Activated T-helper 2 cell treated with anti-CD3 and anti-CD28 coated beads, Interferon-gamma antibody, Interleukin-2, Interleukin-4, amounts not matched to agents 10 μg/mL and 5 μg/mL and 100 μg/mL, durations not matched to agents 14 hours and 24 hours and 36 hours (primary cell): ENCODE measurements at places on chromosomes 2 and 18. TPM values are rescaled to one million over a fixed set of nuclear protein-coding genes. Genes with fewer than 3 reads are reported as not detected.

GRCh38 chr2:10781746-10782145 lies 30.8 kb downstream of the PDIA6 start:
- no peak overlapping the region for H3K4me3 ChIP-seq
- no peaks in the 10 kb centered on the region for H3K4me1 ChIP-seq
- DNase-seq = no peak
- H3K36me3 ChIP-seq = peaks cover 65% of the 10 kb centered on the region
- H3K27ac ChIP-seq = no peak overlapping the region

DNA sequence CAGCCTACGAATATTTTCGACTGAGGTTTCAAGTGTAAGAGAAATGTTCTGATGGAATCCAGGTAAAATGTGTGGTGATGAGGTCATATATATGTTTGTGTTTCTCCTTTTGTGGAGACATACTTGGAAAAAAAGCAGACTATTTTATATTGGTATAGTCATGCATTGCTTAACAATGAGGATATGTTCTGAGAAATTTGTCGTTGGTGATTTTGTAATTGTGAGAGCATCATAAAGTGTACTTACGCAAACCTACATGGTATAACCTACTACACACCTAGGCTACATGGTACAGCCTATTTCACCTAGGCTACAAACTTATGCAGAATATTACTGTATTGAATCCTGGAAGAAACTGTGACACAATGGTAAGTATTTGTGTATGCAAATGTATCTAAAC lies 1849.9 kb upstream of the CELF4 start:
- no peak overlapping the region for H3K27ac ChIP-seq
- H3K4me3 ChIP-seq = no peak overlapping the region
- peaks cover 7% of the 10 kb centered on the region for H3K4me1 ChIP-seq
- H3K27me3 ChIP-seq = no peaks in the 10 kb centered on the region

Gene ZC3H15
- total RNA-seq = 93.6 and 94.5 TPM in 2 replicates

- H3K27ac ChIP-seq = no peak overlapping the region
- H3K36me3 ChIP-seq = no peaks in the 10 kb centered on the region
- no peaks in the 10 kb centered on the region for H3K27me3 ChIP-seq
- DNase-seq = no peak
- no peaks in the 10 kb centered on the region for H3K4me1 ChIP-seq
Measured at GRCh38 chr2:166419616-166419934, 43.8 kb upstream of the SCN9A start.

Gene CNTNAP5
- not detected in 2 replicates for total RNA-seq

GRCh38 chr18:8656232-8656631 lies 47.0 kb downstream of the RAB12 start:
- peaks cover 1% of the 10 kb centered on the region for H3K4me1 ChIP-seq
- DNase-seq = no peak
- H3K4me3 ChIP-seq = no peak overlapping the region
- no peaks in the 10 kb centered on the region for H3K36me3 ChIP-seq

DNA sequence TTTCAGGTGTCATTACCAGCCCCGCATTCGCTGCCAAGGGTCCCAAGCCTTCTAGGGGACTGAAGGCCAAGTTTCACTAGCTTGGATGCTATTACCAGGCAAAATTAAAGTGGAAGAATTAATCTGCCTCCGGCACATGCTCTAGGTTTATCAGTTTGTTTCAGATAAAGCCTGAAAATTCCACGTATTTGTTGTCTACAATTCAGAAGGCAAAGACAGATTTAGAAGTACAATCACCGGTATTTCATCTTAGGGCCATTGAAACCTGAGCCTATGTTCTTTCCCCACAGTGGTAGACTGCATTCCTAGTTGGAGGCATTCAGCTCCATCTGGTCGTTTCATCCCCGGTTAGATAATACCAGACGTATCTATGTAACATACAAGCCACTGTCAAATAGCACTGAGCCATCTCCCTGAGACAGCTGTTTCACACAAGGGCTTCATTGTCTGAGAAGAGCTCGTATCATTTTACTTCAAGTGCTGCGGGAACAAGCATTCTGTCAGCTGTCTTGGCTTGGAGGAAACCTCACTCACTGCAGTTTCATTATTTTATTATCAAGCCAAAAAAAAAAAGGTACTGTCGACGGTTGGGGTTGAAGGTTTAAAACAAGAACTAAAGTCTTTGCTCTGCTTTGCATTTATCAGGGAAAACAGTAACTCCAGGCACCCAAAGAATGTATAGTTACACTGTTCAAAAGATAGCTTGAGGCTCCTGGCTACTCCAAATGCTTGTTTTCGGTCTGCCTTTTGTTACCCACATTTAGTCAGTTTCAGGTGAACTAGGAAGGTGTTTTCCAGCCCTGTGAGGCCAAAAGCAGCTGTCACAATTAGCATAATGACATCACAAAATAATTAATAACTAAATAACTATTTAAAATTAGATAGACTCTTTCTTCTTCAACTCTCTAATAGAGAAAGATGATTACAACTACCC lies 76.7 kb downstream of the TGIF1 start:
- no peak overlapping the region for H3K27ac ChIP-seq
- DNase-seq = no peak
- no peak overlapping the region for H3K4me3 ChIP-seq
- H3K4me1 ChIP-seq = peaks cover 16% of the 10 kb centered on the region
- H3K27me3 ChIP-seq = no peaks in the 10 kb centered on the region

DNA sequence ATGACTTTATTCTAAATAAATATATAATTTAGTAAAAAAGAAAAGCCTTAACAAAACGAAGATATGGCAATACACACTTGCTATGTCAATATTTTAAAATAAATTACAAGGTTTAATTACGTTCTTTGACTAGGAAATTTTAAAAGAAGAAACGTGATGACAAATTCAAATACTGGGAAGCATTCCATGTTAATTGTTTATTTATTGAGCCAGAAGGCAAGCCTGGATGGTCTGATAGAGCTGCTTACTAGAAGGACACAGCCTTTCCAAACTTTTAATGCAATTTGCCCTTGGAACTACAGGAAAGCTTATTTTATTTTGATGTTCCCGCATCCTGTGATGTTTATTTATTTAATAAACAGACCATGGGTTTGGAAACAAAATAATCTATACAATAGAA lies 33.4 kb upstream of the DSEL start:
- no peaks in the 10 kb centered on the region for H3K36me3 ChIP-seq
- no peaks in the 10 kb centered on the region for H3K4me1 ChIP-seq
- no peak overlapping the region for H3K27ac ChIP-seq
- no peaks in the 10 kb centered on the region for H3K27me3 ChIP-seq
- no peak for DNase-seq
- H3K4me3 ChIP-seq = no peak overlapping the region

GRCh38 chr2:112796486-112796885 lies 12.2 kb upstream of the IL1A start:
- DNase-seq = no peak
- no peak overlapping the region for H3K4me3 ChIP-seq
- peaks cover 33% of the 10 kb centered on the region for H3K4me1 ChIP-seq
- no peak overlapping the region for H3K27ac ChIP-seq
- H3K36me3 ChIP-seq = peaks cover 6% of the 10 kb centered on the region

GRCh38 chr2:19403785-19404184 lies 45.4 kb upstream of the OSR1 start:
- no peak overlapping the region for H3K27ac ChIP-seq
- H3K4me3 ChIP-seq = no peak overlapping the region
- H3K36me3 ChIP-seq = no peaks in the 10 kb centered on the region
- no peaks in the 10 kb centered on the region for H3K27me3 ChIP-seq

Gene TMEM163
- total RNA-seq = 0.09 and 0.27 TPM in 2 replicates

Gene ANKRD23
- total RNA-seq = 7.0 and 9.1 TPM in 2 replicates

GRCh38 chr18:22032392-22032961 lies 136.9 kb upstream of the GATA6 start:
- H3K36me3 ChIP-seq = no peaks in the 10 kb centered on the region
- H3K4me3 ChIP-seq = no peak overlapping the region
- no peak overlapping the region for H3K27ac ChIP-seq
- H3K27me3 ChIP-seq = no peaks in the 10 kb centered on the region

Gene TEX44
- not detected in 2 replicates for total RNA-seq

Gene MYL12B
- total RNA-seq = 243 and 245 TPM in 2 replicates

Gene GRB14
- total RNA-seq = not detected in 2 replicates

Gene ANO7
- 3.5 and 4.3 TPM in 2 replicates for total RNA-seq

DNA sequence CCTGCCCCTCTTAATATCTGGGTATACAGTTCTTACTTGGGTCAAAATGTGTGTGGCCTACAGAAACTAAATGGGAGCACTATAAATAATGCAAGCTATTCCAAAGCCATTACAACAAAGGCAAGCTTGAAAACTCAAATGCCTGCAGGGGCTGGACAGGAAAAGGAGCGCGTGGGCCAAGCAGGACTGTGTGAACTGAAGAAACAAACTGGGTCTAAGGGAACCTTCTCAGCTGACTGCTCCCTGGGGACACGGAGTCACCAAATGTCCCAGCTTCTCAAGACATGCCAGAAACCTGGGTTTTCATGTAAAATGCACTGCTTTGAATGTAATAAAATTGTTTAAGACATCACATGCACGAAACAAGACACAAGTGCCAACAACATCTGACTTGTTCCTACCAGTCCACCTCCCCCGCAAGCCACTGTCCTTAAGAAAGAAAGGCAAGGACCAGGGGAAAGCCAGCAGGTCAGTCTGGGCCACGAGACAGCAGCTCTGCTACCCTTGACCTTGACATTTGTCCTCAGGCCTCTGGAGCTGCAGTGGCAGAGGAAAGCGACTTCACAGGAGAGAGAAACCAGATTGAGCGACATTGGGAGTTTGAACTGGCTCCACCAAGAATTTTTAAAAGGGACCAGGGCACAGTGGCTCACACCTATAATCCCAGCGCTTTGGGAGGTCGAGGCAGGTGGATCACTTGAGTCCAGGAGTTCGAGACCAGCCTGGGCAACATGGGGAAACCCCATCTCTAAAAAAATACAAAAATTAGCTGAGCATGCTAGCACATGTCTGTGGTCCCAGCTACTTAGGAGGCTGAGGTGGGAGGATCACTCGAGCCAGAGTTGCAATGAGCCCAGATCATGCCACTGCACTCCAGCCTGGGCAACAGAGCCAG lies 89.7 kb upstream of the SH3BP4 start:
- H3K27me3 ChIP-seq = no peaks in the 10 kb centered on the region
- no peak overlapping the region for H3K4me3 ChIP-seq
- no peak for DNase-seq
- H3K4me1 ChIP-seq = no peaks in the 10 kb centered on the region

- no peak overlapping the region for H3K27ac ChIP-seq
- H3K4me3 ChIP-seq = no peak overlapping the region
- no peak for DNase-seq
- no peaks in the 10 kb centered on the region for H3K4me1 ChIP-seq
- H3K27me3 ChIP-seq = peaks cover 19% of the 10 kb centered on the region
Measured at GRCh38 chr18:3330622-3331021, 68.7 kb downstream of the MYL12B start.

GRCh38 chr2:145245268-145245870 lies 725.5 kb upstream of the ZEB2 start:
- peaks cover 6% of the 10 kb centered on the region for H3K27me3 ChIP-seq
- H3K4me3 ChIP-seq = no peak overlapping the region
- no peaks in the 10 kb centered on the region for H3K36me3 ChIP-seq
- DNase-seq = no peak

Gene CLHC1
- total RNA-seq = 12.0 and 12.3 TPM in 2 replicates

- H3K27me3 ChIP-seq = no peaks in the 10 kb centered on the region
- no peak overlapping the region for H3K27ac ChIP-seq
- peaks cover 21% of the 10 kb centered on the region for H3K4me1 ChIP-seq
- no peak overlapping the region for H3K4me3 ChIP-seq
- H3K36me3 ChIP-seq = peaks cover 20% of the 10 kb centered on the region
- no peak for DNase-seq
Measured at GRCh38 chr2:143426296-143426695, 297.1 kb downstream of the ARHGAP15 start.

Gene FBXO15
- 0.91 and 1.1 TPM in 2 replicates for total RNA-seq

DNA sequence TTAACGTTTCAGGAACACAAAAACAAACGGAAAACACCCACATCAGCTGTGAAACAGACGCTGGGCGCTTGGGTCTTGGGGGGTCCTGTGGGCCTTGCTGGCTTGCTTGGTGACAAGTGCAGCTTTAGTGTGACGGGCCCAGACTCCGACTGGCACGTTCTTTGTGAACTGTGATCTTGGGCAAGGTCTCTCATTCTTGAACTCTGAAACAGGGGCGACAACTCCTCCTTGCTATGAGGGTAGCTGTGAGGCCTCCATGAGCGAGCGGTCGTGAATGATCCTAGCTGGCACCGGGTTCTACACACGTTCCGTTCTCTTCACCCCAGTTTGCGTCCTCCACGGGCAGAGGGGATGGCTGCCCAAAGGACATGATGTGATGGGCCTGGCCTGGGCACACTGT lies 8.7 kb upstream of the COLEC11 start:
- DNase-seq = no peak
- H3K4me3 ChIP-seq = no peak overlapping the region
- H3K4me1 ChIP-seq = peaks cover 5% of the 10 kb centered on the region
- no peaks in the 10 kb centered on the region for H3K27me3 ChIP-seq
- H3K27ac ChIP-seq = no peak overlapping the region
